ENCODE measurements at places on chromosomes 1 and 21. TPM values are rescaled to one million over a fixed set of nuclear protein-coding genes. Genes with fewer than 3 reads are reported as not detected.

ROR1 gene
- total RNA-seq = not detected

TAS1R1 gene
- total RNA-seq = not detected

LDLRAD2 gene
- total RNA-seq = not detected

KCNN3 gene
- 0.35 TPM for total RNA-seq

DCAF6 gene
- total RNA-seq = 20.6 TPM

DNAJC28 gene
- 0.09 TPM for total RNA-seq

Data from activated CD4-positive, alpha-beta T cell treated with anti-CD3 and anti-CD28 coated beads, Interleukin-2, amount 10 ng/mL, durations not matched to agents 24 days and 14 days (primary cell).